ENCODE measurements at places on chromosomes 3 and 15.
A peak's percentile ranks its signal among the peaks of the same experiment; 100 is the strongest.

GRCh38 chr15:60648928-60649679 is 170.2 kb upstream of the ICE2 start:
- H3K27ac ChIP-seq = peak overlapping the region; percentile 80
- H3K4me1 ChIP-seq = peaks cover 49% of the 10 kb centered on the region
- H3K4me3 ChIP-seq = no peak overlapping the region
- no peaks in the 10 kb centered on the region for H3K36me3 ChIP-seq
- peaks cover 3% of the 10 kb centered on the region for H3K27me3 ChIP-seq

DNA sequence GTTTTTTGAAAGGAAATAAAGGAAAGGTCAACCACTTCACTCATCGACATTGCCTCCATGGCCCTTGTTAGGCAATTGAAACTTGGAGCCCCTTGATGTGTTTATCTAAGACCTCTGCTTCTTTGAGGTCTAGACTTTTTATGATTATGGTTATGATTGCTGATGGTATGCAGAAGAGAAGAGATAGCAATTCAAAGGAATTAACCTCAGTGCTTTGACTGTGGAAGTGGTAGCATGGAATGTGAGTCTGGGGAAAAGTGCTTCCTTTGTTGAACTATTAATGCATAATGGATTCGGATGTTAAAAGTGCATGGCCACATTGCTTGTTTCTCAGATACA is 46.1 kb downstream of the FNDC3B start:
- H3K4me1 ChIP-seq = peaks cover 28% of the 10 kb centered on the region
- no peaks in the 10 kb centered on the region for H3K36me3 ChIP-seq
- DNase-seq = no peak

DNA sequence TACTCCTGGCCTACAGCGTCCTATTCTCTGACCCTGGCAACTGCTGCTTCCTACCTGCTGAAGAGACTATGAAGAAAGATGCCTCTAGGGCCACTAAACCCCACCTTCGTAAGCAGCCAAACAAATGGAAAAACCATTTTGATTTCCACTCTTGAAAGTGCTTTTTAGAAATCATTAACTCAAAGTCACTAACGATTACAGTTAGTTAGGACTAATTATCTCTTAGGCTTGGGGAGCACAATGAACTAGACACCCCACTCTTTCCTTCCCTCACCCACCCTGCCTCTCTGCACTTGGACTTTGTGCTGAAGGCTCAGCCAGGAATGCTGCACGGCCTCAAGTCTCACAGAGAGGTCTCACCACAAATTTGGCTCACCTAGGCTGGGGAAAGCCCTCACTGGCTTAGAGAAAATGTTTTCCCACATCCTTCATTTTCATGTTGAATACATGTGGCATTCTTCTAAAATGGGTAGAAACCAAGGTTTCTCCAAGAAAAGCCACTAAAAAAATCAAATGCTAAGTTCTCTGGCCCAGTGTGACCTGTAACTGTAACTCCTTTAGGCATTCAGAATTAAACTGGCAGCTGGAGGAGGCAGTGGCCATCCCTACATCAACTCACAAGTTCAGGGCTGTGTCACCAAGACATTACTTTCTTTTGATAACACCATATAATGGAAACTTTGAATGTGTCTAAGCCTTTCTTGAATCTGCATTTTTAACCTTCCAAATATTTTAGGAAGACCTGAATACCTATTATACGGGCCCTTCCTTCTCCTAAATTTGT is 47.1 kb downstream of the NPTN start:
- H3K4me1 ChIP-seq = peaks cover 13% of the 10 kb centered on the region
- DNase-seq = no peak
- no peak overlapping the region for H3K27ac ChIP-seq
- no peak overlapping the region for H3K4me3 ChIP-seq

DNA sequence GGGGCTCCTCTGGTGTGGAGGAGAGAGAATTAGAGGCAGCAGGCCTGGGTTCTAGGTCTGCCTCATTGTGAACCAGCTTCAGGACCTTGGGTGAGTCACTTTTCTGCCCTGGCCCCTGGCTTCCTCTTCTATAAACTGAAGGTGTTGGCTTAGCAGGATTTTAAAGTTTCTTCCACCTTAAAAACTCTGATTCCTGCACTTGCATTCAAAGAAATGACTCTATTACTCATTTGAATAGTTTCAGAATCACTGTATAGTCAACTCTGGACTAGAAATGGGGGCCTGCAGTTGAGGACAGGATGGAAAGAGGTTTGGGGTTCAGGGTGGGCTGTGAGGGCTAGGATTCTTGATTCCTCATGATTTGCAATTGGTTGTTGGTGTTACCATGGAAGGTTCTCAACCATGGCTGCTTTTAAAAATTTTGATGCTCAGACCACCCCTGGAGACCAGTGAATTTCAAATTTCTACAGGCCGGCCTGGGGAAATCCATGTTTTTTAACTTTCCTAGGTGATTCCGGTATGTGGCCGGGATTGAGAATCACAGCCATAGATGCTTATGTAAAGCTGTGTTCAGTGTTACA is 19.9 kb downstream of the SMAD3 start:
- peak overlapping the region; percentile 41 for H3K4me3 ChIP-seq
- no peaks in the 10 kb centered on the region for H3K27me3 ChIP-seq
- DNase-seq = peak; percentile 66

- DNase-seq = peak; percentile 29
- H3K27ac ChIP-seq = no peak overlapping the region
- no peaks in the 10 kb centered on the region for H3K4me1 ChIP-seq
- H3K36me3 ChIP-seq = no peaks in the 10 kb centered on the region
These were observed 160.7 kb downstream of the SQOR start for GRCh38 chr15:45795440-45796069.

DNA sequence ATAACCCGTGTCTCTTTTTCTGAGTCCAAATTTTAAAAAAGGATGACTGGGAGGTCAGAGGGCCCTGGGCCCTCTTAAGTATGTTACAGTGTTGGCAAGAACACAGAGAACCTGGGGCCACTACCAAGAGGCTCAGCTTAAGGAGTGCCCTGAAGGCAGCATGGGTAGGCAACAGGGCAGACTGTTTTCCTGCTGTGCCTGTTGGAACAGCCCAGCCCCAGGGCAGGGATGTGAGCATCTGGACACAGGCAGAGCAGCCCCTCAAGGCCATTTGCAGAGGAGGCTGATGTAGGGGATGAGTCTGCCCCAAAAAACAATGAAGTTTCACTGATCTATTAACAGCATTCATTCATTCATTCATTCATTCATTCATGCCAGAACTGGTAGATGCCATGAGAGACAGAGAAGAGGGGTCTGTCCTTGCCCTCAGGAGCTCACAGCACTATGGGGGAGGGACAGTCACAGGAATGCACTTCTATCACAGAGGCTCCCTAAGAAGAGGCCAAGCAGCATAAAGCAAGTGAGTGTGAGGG is 2.2 kb upstream of the LTF start:
- peaks cover 93% of the 10 kb centered on the region for H3K27me3 ChIP-seq
- no peaks in the 10 kb centered on the region for H3K36me3 ChIP-seq
- H3K4me1 ChIP-seq = peaks cover 6% of the 10 kb centered on the region
- H3K4me3 ChIP-seq = no peak overlapping the region
- DNase-seq = no peak

GRCh38 chr15:59994888-59995557 is 9.1 kb upstream of the FOXB1 start:
- peaks cover 56% of the 10 kb centered on the region for H3K4me1 ChIP-seq
- no peak for DNase-seq
- peaks cover 10% of the 10 kb centered on the region for H3K36me3 ChIP-seq
- H3K27me3 ChIP-seq = peaks cover 97% of the 10 kb centered on the region
- H3K4me3 ChIP-seq = peak overlapping the region; percentile 1
